ENCODE measurements at places on chromosomes 1 and 21.

DNA sequence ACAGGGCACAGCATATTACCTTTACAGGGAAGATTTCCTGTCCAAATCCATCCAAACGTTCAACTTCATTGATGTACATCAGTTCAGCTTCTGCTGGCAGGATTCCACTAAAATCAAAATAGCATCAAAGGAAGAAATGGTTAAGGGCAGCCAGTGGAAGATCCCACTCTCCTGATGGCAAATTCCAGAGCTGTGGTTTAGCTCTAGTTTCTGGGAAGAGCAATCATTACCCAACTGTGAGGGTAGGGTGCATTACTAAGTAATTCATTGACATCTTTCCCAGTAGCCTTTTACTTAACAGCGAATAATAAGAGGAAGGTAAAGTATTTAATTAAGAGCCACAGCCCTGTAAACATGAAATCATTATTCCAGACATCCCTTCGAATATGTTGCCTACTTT lies 120.7 kb downstream of the SMYD2 start:
- no peak for DNase-seq

DNA sequence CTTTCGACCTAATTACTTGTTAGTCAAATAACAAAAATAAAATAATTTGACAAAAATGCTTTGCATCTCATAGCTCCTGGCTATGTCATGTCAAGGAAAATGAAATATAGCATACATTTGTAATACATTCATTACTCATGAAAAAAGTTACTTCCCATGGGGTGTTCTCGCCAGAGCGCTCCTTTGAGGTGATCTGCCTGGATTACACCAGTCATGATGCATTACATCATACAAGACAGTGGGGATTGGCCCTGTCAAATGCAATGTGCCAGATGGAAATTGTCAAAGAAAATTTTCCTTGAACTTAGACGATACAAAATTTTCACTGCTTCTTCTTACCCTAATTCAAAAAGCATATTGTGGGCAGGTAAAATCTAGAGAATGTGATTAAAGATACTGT lies 215.6 kb upstream of the B3GALT2 start:
- DNase-seq: no peak

DNA sequence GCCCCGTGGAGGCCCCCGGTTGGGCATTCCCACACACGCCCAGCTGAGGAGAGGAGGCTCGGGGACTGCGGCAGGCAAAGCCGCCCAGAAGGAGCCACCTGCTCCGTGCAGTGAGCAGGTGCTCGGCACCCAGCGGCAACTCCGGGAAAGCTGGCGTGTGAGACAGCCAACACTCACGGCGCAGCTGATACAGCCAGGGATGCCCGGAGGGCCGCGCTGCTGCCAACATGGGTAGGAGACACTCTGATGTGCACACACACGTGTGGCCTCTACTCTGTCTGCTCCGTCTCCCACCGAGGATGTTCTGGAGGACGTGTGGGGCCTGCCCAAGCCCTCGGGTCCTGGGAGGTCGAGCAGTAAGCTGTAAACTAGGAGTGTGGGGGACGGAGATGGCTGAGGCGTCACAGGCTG lies 12.9 kb downstream of the MORN1 start:
- DNase-seq: peak; percentile 55

GRCh38 chr1:32172621-32173245 lies 6.7 kb upstream of the TXLNA start:
- no peak for DNase-seq

DNA sequence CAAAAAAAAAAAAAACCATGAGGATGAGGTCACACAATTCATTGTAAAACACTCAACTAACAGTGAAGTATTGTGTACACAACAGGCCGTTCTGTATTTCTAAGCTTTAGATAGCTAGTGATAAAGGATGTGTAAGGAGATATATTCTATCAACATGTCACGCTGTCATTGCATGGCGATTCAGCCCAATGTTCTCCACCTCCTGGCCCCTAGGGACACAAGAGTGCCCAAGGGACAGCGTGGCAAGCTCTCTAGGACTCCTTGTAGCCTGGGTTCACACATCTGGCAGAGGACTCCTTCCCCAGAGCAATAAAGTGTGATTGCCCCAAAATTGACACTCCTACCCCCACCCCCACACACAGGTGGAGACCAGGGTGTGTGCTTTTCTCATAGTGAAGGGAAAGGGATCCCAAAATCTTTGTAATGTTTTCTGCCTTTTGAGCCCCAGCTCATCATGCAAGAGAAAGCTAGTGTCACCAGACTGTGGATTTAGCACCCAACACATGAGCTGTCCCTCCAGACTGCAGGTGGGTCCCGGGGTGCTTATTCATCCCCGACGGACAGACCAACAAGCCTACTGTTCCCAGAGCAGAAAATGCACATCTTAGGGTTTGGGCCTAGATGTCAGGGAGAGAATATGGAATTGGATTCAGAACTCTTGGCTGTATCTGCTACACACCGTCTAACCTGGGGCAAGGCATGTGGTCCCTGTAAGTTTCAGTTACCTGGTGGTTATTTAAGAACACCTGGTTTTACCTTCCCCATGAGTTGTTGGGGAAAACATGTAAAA lies 11.5 kb downstream of the TMPRSS3 start:
- DNase-seq: no peak

GRCh38 chr1:161046605-161047228 lies 940 bp upstream of the USF1 start:
- no peak for DNase-seq

DNA sequence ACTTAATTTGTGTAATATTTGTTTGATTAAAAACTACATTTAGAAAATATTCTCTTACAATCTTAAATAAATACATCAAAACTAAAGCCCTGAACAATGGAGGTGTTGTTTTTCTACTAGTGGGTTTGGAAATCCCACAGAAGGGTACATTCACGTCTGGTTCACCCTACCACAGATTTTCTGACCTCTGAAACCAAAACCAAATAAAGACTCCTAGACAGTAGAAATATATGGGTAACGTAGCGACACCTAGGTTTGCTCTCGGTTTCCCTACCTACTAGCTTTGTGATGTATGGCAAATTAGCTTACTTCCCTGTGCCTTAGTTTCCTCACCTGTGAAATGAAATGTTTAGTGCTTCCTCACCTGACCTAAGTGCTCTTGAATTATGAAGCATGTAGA lies 312.6 kb downstream of the DPYD start:
- no peak for DNase-seq

GRCh38 chr1:13510499-13510898 lies 3.3 kb downstream of the LRRC38 start:
- no peak for DNase-seq

GRCh38 chr1:42748461-42749410 lies 8.7 kb upstream of the CLDN19 start:
- DNase-seq: no peak

DNA sequence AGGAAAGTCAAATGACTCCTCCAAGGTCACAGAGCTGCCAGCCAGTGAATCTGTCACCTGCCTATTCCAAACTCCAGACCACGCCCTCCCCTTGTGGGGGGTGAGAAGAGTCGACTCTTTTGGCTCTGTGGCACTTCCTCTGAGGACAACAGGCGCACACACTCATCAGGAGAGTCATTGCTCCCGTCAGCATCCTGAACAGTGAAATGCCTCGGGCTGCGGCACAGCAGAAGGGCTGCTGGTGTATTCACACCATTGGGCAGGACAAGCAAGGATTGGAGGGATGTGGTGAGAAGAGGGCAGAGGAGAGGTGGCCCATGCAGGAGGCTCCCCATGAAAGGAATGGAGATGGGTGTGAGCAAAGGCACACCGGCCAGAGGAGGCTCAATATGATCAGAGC lies 239.0 kb downstream of the TOMM20 start:
- no peak for DNase-seq

DNA sequence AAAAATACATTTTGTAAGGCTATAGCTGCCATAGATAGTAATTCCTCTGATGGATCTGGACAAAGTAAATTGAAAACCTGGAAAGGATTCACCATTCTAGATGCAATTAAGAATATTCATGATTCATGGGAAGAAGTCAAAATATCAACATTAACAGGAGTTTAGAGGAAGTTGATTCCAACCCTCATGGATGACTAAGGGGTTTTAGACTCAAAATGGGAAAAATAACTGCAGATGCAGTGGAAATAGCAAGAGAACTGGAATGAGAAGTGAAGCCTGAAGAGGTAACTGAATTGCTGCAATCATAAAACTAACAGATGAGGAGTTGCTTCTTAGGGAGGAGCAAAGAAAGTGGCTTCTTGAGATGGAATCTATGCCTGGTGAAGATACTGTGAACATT lies 230.8 kb downstream of the KCTD3 start:
- no peak for DNase-seq

DNA sequence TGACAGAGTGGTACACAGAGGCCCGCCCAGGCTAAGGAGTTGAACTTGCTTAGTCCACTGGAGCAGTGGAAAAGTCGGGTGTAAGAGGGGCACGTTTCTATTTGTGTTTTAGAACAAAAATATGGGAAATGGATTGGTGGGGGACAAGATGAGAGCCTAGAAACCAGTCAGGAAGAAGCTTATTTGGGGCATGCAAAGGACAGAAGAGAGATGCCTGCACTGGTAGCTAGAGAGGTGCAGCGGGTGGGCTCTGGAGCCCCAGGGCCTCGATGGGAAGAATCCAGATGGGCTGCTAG lies 1.2 kb upstream of the LIN9 start:
- DNase-seq: no peak

DNA sequence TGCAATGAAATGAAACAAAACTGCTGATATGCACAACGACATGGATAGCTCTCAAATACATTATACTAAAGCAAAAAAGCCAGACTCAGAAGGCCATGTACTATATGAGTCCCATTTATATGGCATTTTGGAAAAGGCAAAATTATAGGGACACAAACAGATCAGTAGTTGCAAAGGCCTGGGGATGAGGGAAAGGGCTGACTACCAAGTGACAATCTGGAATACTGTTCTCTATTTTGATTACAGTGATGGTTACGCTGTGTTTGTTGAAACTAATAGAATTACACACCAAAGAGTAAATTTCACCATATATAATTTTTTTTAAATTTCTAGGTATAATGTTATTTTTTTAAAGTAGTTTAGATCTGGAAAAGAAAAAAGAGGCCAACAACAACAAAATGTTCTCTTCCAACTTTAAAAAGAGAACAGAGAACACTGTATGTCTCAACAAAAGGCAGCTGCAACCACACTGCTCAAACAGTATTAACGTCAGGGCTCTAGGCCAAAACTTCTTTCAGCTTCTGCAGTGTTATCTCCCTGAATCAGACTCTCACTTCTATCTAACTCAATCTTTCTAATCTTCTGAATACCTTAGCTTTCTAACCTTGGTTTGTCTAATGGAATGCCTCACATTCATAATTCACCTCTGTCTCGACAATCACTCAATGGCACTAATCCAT lies 75.8 kb downstream of the FOXJ3 start:
- no peak for DNase-seq

DNA sequence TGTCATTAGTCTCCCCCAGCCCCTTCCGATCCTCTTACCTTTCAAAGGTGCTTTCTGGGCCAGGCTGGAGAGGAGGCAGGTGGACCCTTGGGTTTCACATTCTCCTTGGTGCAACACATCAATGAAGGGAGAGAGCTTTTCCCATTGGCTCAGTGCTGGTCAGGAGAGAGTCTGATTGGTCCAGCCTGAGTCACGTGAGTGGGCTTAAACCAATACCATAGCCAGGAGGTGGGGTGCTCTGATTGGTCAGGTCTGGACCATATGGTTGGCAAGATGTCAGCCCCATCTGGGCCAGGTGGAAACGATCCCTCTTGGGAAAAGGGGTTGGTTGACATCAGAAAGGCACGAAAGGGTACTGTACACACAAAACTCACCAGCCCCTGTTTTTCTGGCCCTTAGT lies 44.8 kb upstream of the ABCG1 start:
- no peak for DNase-seq

- no peak for DNase-seq
Measured at GRCh38 chr1:231177936-231178335, 16.1 kb downstream of the TRIM67 start.

GRCh38 chr1:70234733-70235132 lies 13.6 kb downstream of the SRSF11 start:
- DNase-seq: no peak

GRCh38 chr1:46592823-46593222 lies 11.2 kb downstream of the MKNK1 start:
- no peak for DNase-seq

GRCh38 chr1:223421676-223422075 lies 28.5 kb downstream of the CCDC185 start:
- no peak for DNase-seq

All from RWPE2 (cell line).